ENCODE measurements at places on chromosomes 5 and 9. TPM values are rescaled to one million over a fixed set of nuclear protein-coding genes. Genes with fewer than 3 reads are reported as not detected.

Gene KIF4B
- not detected for total RNA-seq

DNA sequence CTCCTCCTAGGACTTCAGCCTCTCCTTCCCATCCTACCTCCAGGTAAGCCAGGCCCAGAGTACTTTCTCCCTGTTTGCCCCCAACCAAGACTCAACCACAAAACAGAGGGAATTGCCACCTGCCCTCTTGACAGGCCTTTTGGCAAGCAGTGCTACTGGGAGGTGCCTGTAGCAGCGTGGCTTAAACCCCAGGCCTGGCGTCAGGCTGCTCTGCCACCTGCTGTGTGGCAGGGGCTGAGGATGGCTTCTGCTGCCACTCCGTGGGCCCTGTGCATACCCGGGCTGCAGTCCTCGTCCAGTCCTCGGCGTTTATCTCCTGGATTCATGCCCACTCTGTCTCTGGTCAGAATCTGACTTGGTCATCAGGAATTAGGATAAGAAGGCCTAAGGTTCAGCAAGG, 163.1 kb downstream of the PAX5 start:
- DNase-seq, result no peak

Gene PCDHB4
- total RNA-seq, result not detected

DNA sequence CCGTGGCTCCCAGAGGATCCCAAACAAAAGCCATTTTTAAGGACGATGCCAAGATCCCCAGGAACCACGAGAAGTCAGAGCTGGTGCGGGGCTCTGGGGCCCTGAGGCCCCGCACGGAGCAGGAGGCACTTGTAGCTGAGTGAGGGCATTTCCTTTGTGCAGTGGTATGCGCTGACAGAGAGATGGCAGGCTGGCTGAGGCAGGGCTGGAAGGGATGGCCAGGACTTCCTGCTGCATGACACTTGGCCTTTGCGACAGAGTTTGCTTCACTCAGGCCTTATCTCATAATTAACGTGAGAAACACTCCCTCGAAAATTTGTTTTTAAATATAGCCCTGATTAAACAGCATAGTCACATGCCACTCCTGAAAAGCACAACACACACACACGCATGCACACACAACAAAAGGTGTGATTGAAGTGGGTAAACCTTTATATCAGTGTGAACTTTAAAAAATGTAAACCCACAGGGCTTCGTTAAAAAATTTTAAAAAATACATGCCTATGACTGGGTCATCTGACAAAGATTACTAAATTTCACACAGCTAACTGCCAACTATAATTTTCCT, 536.6 kb downstream of the PDE4D start:
- DNase-seq, result no peak

DNA sequence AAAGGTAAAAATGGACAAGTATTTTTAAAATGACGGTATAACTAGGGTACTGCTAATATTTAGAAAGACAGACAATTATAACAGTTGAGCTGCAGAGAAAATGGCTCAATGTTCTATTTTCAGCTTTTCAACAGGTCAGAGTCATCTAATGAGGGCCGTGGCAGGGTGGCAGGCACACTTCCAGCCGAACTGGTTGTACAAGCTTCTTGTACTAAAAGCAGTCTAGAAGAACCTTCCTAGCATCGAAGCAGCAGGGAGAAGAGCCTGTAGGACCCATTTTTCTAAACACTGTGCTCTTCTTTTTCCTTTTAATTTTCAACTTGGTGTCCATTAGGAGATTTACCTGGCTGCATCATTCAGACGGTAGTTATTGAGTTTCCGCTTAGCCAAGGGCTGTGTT, 85.6 kb downstream of the SLC28A3 start:
- DNase-seq, result no peak
